ENCODE measurements at places on chromosomes 5 and 9.

GRCh38 chr5:147290261-147290660 lies 55.4 kb downstream of the STK32A start:
- DNase-seq, result no peak

- DNase-seq, result no peak
These were observed 247.5 kb downstream of the GABRB2 start for GRCh38 chr5:161299053-161299452.

- DNase-seq, result no peak
These were observed 180.7 kb downstream of the KDM4C start for GRCh38 chr9:6938447-6938846.

DNA sequence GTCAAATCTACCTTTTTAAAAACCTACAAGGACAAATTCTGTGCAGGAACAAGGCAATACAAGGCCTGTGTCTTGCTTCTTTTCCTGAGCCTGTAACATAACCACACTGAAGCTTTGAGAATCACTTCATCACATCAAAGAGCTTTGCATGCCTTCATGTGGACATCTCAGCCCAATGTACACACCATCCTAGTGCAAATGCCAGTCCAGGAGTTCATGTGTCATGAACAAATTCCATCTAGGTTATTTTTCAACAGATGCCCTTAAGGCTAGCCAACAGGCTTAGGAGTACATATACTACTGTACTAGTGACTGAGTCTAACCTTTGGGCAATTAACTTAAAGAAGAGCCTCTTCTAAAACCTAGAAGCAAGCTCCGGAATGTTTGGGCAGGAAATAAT lies 106.4 kb downstream of the CDH10 start:
- no peak for DNase-seq

DNA sequence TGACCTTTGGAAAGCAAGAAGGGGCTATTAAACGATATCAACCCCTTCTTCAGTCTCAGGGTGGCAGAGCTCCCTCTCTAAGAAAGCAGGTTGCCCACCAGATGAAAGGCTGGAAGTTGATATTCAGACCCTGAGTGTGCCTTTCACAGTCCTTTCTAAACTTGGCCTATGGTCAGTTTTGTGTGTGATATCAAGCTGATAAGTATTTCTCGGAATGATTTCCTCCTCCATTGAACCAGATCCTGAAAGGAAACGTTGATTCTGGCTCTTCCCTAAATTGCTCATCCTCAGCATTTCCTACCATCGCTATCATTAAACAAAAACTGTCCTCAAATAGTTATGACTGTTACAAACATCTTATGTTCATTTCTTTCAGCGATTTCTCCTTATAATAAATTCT lies 130.4 kb downstream of the CEMIP2 start:
- no peak for DNase-seq

- DNase-seq, result no peak
These were observed 46.1 kb upstream of the PCA3 start for GRCh38 chr9:76718166-76718565.

- DNase-seq, result no peak
These were observed 3.3 kb downstream of the RASGRF2 start for GRCh38 chr5:80963521-80963895.

DNA sequence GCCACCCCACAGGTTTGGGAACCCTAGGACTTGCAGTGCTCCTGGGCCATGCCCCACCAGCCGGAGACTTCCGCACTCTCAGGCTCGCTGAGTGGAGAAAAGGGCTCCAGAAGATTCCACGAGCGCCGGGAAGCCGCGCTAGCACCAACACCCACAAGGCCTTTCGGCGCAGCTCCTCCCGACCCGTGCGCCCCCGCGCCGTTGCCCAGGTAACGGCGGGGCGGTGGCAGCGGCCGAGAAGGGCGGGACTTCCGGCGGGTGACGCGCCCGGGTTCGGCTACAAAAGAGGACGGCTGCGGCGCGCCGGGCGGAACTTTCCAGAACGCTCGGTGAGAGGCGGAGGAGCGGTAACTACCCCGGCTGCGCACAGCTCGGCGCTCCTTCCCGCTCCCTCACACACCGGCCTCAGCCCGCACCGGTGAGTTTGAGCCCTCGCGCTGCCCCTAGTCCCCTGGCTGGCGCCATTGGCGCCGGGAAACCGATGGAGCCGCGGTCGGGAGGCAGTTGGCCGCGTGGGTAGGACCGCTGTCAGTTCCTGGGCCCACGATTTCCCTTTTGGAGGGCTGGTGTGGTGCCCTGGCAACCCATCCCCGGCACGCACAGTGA lies at the start of gene DNAJA1:
Gene DNAJA1 (plus strand): TSS at position 308 of the 606 bp plus-strand sequence. CDS start 1,212 bp downstream, outside the sequence.
- peak; percentile 97 for DNase-seq

DNA sequence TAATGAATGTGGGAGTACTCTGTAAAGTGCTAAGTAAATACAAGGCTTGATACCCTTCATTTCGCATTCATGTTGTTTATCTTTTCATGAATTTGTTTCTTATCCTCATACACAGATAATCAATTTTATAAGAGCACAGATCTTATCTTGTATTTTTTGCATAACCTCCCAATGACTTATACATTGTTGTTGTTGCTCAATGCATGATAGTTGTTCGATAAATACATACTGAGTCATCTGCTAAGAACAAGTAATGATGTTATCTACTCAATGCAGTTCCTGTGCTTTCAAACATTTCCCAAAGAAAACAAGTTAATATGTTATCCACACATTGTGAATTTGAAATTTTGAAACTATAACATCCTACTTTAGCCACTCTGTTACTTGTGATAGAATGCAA lies 60.7 kb downstream of the TAF11L14 start:
- DNase-seq, result no peak

DNA sequence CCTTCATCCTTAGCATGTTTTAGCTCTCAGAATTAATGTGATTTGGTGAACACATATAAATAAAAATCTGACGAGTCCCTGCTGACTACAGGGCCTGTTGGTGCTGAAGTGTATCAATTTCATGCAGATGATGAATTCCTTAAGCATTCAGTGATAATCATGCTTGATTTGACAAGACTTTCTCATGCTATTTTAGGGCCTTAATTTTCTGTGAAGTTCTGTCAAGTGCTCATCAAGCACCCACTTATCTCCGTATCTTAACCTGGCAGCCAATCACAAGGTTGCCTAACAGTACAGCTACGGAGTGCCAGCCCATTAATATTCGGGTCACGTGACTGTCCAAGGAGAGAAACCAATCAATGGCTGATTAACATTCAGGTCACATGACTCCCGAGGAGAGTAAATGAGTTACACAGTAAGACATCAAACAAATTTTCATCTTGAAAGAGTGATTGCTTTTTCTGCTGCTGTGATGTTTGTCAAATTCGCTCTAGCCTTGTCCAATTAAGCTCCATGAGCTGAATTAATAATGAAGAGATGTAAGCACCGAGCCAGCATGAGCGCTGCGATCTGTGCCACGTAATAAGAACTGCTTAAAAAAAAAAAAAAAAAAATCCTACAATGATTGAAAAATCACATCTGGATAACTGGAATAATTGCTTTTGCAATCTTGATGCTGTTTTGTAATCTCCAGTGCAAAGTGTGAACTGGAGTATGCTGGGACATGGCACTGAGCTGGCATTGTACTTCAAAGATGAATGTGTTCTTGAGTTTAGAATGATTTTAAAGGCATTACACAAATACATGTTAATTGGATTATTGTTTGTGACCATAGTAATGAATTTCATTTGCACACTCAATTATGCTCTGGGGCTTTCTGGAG lies 104.3 kb upstream of the SPATA31D4 start:
- DNase-seq, result no peak

DNA sequence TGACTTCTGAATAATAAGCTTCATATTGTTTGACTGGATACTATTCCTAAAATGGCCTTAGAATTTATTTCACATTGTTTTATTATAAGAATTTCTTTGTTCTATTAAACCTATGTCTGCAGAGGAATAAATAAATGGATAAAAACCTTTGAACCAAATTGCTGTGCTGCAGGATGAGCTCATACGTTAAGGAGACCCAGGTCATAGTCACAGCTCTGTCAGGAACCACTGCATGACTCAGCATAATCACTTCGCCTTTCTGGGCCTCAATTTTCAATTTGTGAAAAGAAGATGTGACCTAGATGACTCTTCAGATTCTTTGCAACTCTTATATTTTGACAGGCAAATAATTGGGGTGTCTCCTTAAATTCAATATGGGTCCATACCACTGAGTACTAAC lies 36.7 kb upstream of the HMHB1 start:
- DNase-seq, result no peak

DNA sequence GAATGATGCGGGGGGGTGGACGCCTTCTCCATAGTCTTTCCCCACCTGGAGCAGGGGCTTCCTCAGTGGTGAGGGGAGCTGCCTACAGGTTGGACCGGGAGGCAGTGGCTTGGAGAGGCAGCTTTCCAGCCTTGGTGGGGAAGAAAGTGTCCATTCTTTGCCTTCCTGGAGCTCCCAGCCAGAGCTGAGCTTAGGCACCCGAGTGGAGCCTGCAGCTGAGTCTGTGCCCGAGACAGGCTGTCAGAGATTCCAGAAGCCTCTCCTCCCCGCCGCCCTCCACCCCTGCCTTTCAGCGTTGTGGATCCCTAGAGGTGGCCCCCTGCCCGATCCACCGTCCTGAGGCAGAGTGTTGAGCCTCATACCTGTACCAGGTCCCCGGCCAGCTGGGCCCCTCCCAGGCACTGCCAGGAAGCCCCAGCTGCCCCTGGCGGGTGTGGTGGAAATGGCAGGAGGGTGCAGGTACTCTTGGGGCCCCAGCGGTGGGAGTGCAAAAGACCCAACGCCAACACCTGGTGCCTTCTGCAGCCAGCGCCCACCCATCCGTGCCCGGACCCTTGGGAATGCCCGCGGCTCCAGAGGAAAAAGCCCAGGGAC lies 112.0 kb downstream of the RXRA start:
- DNase-seq, result no peak

DNA sequence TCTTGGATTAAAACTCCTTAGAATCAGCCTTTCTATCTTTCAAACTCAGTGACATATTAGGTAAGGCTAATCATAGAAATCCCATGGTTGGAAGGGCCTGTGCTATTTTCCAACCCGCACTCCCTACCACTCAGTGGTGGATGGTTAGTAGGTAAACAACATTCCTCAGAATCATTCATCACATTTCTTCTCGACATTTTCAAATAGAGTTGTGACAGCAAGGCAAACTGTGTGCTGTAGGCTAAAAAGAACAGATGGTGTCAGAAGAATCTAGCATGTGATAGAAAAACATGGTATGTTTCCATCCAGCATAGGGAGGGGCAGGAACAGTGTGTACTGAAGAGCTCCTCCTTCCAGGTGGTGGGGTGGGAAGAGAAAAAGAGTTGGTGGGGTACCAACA lies 227.3 kb upstream of the NMUR2 start:
- DNase-seq, result no peak

Measured in activated naive CD4-positive, alpha-beta T cell (primary cell).